RWPE2 (cell line): ENCODE measurements at places on chromosomes 6 and 20.

DNA sequence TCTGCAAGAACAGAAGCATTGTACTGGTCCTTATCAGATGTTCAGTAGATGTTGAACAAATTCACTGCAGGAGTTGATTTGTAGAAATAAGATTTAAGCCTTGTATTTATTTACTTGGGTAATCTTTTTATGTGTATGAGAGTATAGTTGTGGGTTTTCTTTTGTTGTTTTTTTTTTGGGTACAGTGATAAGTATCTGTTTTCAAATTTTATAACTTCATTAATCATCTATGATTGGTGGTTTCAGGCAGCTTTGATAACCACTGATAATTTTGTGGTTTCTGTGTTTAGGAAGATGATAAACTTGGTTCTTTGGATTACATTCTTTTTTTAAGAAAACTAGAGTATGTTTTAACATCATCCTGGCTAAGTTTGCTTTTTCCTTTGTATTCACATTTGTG, 2.8 kb downstream of the AFDN start:
- no peak for DNase-seq
- peaks cover 48% of the 10 kb centered on the region for H3K4me1 ChIP-seq
- peak overlapping the region; percentile 73 for H3K27ac ChIP-seq
- H3K4me3 ChIP-seq = no peak overlapping the region
- H3K36me3 ChIP-seq = no peaks in the 10 kb centered on the region

GRCh38 chr6:36838896-36839748, at the start of gene CPNE5:
Gene CPNE5, minus strand, starts transcription at chr6:36839444. Its CDS starts 67 bp downstream, at chr6:36839377.
- H3K36me3 ChIP-seq = no peaks in the 10 kb centered on the region
- no peaks in the 10 kb centered on the region for H3K4me1 ChIP-seq
- H3K27ac ChIP-seq = no peak within 1 kb of the TSS

- H3K36me3 ChIP-seq = peaks cover 34% of the 10 kb centered on the region
- DNase-seq = no peak
- H3K27me3 ChIP-seq = no peaks in the 10 kb centered on the region
- H3K4me3 ChIP-seq = no peak overlapping the region
- H3K27ac ChIP-seq = peak overlapping the region; percentile 55
Measured at GRCh38 chr6:116398316-116399010, 27.7 kb downstream of the DSE start.

DNA sequence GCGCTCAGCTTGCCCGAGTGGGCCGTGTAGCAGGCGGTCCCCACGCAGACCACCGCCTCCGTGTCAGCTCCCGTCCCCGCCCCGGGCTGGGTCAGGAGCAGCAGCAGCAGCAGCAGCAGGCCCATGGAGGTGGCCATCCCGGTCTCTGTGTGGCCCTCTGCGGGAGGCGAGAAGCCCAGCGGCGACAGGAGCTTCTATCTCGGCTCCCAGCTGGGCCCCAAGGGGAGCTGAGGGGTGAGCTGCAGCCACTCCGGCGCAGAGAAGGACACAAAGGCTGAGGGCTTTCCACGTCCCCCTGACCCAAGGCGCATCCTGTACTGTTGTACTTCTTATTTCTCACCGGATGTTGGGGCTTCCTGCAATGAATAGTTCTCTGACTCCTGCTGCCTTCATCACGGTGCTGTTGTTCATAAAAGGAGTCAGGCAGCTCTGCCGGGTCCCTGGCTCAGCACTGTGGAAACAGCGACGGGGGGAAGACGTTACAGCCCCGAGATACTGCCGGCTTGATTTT, at the start of gene CD93:
Gene CD93, minus strand, starts transcription at position 269 of the 511 bp plus-strand sequence. Its CDS starts 132 bp downstream, at position 137.
- no peaks in the 10 kb centered on the region for H3K27me3 ChIP-seq
- no peak within 1 kb of the TSS for H3K4me3 ChIP-seq
- H3K27ac ChIP-seq = no peak within 1 kb of the TSS
- peaks cover 12% of the 10 kb centered on the region for H3K4me1 ChIP-seq
- H3K36me3 ChIP-seq = no peaks in the 10 kb centered on the region
- DNase-seq = no peak

DNA sequence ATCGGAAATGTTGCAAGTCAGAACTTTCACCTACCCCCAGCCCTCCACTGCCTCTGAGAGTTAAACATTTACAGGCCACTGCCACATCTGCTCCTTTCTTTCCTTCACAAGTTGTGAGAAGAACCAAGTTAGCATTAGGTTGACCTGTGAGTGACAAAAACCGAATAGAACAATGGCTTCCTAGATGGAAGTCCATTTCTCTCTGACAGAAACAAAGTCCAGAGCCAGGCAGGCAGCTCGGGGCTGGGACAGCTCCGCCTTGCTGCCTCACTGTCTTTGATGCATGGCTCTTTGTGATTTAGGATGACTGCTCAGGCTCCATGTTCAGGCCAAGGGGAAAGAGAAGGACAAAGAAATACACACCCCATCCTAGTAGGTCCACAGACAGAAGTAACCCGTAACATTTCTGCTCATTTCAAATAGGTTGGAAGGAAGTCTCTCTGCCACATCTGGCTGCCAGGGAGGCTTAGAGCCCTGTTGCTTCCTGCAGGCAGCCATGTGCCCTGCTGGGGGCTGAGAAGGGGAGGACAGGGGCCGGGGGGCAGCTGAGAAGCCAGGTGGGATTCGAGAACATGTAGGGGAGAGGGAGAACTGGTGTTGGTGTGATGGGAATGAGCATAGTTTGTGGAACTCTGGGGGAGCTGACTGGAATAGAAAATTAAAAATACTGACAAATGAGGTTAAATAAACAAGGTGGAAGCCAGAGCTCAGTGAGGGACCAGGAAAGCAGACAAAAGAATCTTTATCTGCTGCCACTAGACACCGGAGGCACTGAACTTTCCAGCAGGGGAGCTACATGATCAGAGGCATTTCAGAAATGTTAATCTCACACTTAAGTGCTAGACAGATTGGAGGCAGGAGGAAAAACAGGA, 19.5 kb upstream of the IER3 start:
- peak overlapping the region; percentile 81 for H3K27ac ChIP-seq
- no peak for DNase-seq
- no peaks in the 10 kb centered on the region for H3K27me3 ChIP-seq
- H3K4me3 ChIP-seq = no peak overlapping the region
- peaks cover 41% of the 10 kb centered on the region for H3K4me1 ChIP-seq

DNA sequence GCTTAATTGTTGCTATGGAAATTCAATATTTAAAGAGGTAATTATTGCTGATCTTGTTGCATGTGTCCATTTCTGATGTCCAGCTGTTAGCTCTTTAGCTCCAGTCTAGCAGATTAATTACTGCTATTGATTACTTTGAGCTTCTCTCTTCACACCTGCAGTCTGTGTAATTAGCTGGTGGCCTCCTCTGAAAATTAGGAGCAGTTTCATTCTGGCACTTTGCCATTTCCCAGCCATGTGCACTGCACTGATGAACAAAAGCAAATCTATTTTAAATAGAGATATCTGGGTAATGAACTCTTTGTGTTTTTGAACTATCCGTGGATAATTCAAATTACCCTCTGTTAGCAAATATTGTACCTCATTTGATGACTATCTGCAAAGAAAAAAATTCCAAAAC, 275.9 kb downstream of the RNF144B start:
- H3K36me3 ChIP-seq = no peaks in the 10 kb centered on the region
- H3K27me3 ChIP-seq = no peaks in the 10 kb centered on the region
- no peak overlapping the region for H3K4me3 ChIP-seq
- no peak overlapping the region for H3K27ac ChIP-seq

- no peak overlapping the region for H3K27ac ChIP-seq
- DNase-seq = no peak
- H3K27me3 ChIP-seq = peaks cover 41% of the 10 kb centered on the region
- H3K36me3 ChIP-seq = no peaks in the 10 kb centered on the region
Measured at GRCh38 chr6:62283365-62283764, 2.7 kb downstream of the KHDRBS2 start.

DNA sequence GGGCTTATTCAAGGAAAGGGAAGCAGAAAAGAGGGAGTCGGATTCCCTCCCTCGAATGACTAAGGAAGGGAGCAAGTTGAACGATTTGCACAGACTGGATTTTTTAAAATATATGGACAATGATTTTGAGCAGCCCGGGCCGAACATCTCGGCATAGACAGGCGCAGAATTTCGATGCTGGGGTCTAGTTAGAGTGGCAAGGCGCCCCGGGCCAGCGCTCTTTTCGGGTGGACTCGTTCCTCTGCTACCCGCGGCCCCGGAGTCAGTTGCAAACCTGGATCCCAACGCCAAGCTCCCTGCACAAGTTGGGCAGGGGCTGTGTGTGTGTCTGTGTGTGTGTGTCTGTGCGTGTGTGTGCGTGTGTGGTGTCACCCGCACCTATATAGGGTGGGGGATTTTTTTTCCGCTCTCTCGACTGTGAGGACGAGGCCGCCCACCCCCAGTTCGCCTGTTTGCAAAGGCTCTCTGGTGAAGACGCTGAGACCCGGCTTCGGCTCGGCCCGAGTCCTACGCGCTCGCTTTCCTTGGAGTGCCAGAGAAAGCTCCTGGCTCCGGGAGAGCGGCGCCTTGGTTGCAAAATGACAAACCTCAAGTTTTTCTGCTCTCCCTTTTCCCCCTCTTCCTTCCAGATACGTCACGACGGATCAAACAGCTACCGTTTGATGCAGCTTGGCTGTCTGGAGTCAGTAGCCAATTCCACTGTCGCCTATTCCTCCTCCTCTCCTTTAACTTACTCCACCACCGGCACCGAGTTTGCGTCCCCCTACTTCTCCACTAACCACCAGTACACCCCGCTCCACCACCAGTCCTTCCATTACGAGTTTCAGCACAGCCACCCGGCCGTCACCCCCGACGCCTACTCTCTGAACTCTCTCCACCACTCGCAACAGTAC, 1.4 kb downstream of the TFAP2D start:
- H3K27me3 ChIP-seq = peaks cover 100% of the 10 kb centered on the region
- H3K27ac ChIP-seq = no peak overlapping the region

GRCh38 chr6:148323344-148323743, 19.3 kb upstream of the SASH1 start:
- no peak overlapping the region for H3K27ac ChIP-seq
- H3K36me3 ChIP-seq = no peaks in the 10 kb centered on the region
- no peaks in the 10 kb centered on the region for H3K27me3 ChIP-seq
- no peak for DNase-seq
